ENCODE measurements at places on chromosomes 6 and 20.

DNA sequence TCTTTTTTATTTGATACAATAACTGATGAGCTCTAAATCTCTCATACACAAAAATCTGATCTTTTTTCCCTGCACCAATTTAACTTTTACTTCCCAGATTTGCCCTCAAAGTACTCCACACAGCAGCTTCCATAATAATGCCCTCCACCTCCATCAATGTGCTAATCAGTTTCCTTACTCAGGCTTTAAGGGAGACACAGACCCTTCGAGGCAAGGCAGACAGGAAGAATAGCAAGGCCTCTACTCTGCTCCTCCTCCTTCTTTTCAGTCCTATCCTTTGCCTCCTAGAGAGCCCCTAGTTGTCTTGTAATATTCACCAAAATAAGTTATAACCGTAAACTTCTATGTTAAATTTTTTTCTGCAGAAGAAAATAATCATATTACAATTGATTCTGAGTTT, 444.9 kb upstream of the RNF217 start:
- DNase-seq: no peak

- peak; percentile 29 for DNase-seq
These were observed 253.8 kb upstream of the STXBP5 start for GRCh38 chr6:146950351-146950835.

- peak; percentile 47 for DNase-seq
These were observed 103.0 kb downstream of the LMBRD1 start for GRCh38 chr6:69693762-69694161.

DNA sequence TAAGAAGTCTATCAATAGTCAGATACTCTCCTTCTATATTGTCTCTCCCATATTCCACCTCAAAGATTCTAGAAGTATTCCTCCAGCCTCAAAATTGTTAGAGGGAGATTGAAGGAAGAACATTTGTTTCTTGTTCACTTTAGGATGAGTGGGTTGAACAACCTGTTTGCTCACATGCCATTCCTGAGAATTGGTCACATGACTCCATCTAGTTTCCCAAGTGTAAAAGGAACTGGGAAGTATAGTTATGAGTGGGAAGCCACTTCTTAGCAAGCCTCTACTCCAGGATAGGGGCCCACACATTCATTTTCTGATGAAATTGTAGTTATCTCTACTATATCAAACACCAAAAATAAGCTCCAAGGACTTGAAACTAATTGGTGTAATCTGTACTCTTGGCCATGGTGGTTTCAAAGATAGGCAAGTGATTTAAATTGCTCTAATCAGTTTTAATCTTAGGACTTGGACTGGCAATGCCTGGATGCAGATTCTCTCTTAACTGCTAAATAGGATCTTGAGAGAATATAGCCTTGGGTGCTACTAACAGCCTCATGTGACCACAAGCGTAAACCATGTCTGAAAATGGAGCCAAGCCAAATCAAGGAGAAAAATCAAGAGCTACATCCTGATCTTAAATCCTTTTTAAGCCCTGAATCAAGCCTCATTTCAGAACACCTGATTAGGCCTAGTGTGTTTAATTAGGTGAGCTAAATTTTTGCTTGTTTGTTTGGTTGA, 758.7 kb upstream of the MAN1A1 start:
- DNase-seq: no peak

GRCh38 chr20:45117581-45117980, 2.6 kb upstream of the WFDC5 start:
- no peak for DNase-seq

- no peak for DNase-seq
These were observed 147.7 kb downstream of the KCNQ5 start for GRCh38 chr6:72769459-72770125.

GRCh38 chr6:161215193-161215592, 58.7 kb downstream of the AGPAT4 start:
- peak; percentile 99 for DNase-seq

GRCh38 chr6:27892649-27893058, 19.5 kb downstream of the OR2B2 start:
- DNase-seq: peak; percentile 38

DNA sequence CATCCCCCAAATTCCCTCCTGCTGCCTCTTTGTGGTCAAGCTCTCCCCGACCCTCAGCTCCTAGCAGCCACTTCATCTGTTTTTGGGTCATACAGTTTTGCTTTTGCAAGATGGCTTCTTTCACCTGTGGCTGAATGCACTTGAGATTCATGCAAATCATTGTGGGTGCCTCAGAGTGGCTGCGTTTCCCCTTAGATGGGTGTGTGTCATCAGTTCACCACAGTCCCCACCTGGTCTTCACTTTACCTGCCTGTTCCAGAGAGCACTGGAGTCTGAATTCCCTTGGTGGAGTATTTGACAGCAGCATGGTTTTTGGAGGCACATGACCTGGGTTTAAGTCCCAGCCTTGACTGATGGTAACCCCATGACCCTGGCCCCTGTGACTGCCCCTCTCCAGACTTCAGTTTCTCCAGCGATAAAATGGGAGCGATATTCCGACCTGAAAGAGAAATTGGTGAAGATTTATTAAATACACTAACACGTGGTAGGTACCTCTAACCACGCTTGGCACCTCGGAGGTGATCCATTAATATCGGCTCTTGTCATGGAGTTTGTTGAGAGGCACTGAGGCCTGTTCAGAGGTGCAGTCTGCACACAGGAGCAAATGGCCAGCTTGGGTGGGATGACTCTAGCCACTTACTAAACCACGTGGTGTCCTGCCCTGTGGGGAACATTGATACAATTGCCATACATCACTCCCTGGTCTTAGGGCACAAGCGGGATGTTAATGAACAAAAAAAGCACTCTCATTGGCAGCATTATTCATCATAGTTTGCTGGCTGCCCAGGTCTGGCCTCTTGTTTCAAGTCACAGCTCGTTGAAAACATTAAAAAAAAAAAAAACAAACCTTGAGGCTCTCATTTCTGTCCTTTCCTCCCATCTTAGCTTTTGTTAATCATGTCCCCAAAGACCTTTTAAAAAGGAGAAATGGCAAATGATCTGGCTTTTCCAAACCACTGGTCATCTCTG, 167.2 kb upstream of the KCNG1 start:
- DNase-seq: no peak

DNA sequence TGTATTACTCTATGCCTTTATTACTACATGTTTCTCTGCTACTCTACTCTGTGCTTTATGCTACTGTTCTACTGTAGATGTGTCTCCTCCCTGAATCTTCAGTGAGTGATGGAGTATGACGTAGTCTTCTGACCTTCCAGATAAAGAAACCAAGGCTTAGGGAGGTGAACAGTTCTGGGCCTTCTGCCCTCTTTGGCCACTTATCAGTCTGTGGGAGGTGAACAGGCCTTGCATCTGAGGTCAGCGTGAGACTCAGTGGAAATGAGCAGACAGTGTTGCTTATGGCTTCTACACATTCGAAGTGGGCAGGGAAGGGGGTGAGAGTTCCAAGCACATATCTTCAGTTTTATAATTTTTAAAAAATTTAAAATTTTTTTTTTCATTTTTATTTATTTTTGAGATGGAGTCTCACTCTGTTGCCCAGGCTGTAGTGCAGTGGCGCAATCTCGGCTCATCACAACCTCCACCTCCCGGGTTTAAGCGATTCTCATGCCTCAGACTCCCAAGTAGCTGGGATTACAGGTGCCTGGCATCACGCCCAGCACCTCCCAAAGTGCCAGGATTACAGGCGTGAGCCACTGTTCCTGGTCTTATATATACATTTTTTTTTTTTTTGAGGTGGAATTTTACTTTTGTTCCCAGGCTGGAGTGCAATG, 24.2 kb downstream of the MYBL2 start:
- no peak for DNase-seq

- DNase-seq: peak; percentile 97
These were observed 37.9 kb downstream of the NEDD9 start for GRCh38 chr6:11194356-11195218.

DNA sequence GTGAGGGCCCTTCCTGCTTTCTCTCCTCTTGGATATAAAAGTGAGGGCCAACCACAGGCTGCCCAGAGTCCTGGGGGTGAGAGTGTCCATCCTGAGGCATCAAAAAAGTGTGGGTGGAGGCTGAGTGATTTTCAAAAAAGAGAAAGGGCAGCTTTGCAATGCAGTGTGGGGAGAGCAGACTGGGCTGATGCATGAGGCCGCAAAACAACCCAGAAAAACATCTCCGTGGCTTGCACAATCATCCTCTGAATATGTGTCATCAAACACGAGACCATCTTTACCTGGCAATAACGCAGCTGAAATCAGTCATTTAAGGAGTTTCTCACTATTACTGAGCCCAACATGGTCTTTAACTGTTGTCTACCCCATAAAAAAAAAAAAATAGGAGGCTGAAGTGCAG, 191.2 kb upstream of the SOX4 start:
- DNase-seq: peak; percentile 85

- no peak for DNase-seq
These were observed 451.2 kb upstream of the JAG1 start for GRCh38 chr20:11124849-11125505.

DNA sequence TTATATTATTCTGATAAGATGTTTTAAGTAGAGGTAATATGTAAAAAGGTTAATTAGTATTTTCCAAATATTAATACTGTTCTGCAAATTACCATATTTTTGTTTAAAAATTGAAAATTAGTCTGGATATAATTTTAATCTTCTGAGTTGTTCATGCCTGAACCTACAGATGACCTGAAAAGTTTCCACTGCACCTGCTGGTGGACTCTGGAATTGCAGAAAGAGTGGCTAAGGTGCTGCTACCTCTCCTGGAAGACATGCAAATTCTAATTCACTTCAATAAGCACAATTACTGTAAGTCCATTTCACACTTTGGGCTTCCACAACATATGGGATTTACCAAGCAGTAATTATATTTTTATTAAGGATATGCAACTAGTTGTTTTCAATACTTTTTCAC, 77.7 kb upstream of the OLIG3 start:
- peak; percentile 45 for DNase-seq

DNA sequence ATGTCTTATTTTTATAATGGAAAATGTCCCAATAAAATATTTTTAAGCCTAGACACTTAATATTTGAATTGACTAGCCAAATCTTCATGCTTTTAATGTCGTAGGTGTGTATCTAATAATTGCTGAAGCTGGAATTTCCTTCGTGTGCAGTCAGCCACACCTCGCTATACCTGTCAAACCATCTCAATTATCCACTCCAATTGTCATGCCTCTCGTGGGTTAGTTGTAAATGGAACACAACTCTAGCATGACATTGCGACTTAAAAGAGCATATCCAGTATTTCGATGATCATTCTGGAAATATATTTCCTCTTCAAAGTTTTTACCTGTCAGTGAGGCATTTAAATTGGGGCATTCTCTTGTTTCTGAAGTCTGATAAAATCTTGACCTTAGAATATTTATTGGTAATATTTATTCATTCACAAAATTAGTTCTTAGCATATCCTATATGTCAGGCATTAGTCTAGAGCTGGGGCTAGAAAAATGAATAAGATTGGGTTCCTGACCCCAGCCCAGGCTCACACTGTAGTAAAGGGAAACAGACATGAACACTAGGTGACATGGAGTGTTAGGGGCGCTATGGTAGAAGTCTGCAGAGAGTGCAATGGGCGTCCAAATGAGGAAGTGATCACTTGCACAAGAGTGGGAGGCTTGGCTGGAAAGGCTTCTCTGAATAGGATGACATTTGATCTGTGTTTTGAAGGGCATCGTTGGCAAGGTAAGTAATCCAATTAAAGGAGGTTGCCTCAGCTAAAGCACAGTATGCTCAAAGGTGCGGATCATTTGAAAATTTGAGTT, 11.0 kb upstream of the CFAP206 start:
- DNase-seq: no peak

GRCh38 chr20:46089167-46089416, 670 bp downstream of the NCOA5 start:
- DNase-seq: no peak

- no peak for DNase-seq
These were observed 55.7 kb downstream of the TRMT11 start for GRCh38 chr6:126042001-126042419.

DNA sequence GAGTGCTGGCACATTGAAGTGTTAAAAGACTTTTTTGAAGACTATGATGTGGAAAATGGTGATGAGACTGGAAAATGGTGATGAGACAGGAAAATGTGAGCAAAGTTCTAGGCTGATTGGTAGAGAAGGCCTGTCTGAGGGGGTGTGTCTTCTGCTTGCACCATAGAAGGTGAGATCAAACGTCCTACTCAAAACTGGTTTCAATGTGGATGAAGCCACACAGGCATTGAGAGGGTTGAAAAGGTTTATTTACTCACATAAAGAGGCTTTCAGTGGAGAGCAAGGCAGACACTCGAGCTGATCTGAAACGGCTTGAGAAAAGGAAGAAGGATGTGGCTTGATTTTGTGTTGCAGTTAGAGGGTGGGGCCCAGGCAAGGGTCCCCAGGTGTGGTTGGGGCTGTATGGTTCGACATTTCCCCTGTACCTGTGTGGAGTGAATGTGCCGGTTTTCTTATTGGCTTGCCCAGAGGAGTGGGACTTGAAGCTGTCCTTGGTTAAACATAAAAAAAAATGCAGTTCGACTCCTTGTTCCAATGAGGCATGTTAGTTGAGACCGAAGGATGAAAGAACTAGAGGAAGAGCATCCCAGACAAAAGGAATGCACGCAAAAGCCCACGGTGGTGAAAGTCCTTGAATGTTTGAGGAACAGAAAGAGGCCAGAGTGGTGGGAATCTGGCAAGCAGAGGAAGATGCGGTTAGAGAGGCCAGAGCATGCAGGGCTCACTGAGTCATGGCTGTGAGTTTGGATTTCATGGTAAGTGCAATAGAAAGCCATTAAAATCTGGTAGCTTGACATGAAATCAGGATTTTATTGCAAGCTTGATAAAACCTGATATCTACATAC, 172.3 kb downstream of the EPM2A start:
- peak; percentile 29 for DNase-seq

- no peak for DNase-seq
These were observed 53.9 kb upstream of the SIM1 start for GRCh38 chr6:100518588-100518987.

- DNase-seq: no peak
These were observed 4.3 kb downstream of the CRIP3 start for GRCh38 chr6:43304361-43304760.

GRCh38 chr6:83824831-83825230, 28.3 kb upstream of the RIPPLY2 start:
- no peak for DNase-seq

- DNase-seq: peak; percentile 32
These were observed 690 bp downstream of the GDAP1L1 start for GRCh38 chr20:44247586-44248409.

DNA sequence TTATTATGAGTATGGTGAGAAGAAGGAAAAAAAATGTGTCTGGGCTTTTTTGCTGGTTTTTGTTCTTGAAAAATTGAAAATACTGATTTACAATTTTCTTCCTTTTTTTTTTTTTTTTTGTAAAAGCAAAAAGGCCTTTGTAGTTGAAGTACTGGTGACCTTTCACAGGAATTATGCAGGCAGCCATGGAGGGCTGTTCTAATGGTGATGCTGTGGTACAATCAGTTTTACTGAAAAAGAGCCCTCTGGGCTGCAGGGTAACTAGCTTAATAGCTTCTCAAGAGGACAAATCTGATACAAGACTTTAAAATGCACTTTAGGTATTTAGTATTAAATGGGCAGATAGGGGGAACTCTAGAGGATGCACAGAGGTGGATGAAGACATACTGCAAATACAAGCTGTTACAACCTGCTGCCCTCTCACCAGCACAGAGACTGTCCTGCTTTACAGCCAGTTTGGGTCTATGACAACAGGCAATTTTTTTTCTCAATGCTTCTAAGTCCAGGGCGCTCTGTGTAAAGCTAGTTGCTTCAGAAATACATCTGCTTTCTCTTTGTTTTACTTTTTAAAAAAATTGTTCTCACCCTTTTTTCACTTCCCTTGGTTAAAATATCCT, 61.6 kb upstream of the HS3ST5 start:
- no peak for DNase-seq

Data from choroid plexus epithelial cell (primary cell).